ENCODE measurements at places on chromosomes 7 and 10.

DNA sequence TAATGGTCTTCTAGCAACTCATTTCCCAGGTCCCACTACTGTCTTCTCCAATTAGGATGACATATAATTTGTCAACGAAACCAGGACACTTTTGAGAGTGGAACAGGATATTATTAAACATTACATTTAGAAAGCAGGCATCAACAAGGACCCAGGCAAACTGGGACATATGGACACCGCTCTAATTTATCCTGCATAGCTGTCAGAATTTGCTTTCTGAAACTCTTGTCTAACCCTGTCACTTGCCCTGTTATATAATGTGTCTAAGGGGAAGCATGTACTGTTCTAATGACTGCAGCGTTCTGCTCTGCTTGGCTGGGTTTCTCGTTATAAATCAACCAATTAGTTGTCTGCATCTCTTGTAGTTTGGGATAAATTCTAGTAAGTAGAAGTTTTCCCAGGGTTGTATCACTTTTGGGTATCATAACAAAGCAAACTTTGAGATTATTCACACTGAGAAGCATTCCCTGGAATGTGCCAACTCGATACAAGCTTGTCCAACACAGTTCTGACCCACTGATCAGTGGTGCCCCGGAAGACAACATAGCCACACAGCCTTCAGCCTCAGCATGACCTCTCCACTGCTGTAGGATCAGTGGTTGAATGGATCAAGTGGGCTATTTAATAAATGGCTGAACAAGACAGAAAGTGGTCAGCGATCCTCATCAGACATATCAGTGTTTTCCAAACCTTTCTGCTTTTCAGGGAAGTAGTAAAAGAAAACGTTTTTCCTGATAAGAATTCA, 228.1 kb downstream of the KIF20B start:
- no peak for DNase-seq

DNA sequence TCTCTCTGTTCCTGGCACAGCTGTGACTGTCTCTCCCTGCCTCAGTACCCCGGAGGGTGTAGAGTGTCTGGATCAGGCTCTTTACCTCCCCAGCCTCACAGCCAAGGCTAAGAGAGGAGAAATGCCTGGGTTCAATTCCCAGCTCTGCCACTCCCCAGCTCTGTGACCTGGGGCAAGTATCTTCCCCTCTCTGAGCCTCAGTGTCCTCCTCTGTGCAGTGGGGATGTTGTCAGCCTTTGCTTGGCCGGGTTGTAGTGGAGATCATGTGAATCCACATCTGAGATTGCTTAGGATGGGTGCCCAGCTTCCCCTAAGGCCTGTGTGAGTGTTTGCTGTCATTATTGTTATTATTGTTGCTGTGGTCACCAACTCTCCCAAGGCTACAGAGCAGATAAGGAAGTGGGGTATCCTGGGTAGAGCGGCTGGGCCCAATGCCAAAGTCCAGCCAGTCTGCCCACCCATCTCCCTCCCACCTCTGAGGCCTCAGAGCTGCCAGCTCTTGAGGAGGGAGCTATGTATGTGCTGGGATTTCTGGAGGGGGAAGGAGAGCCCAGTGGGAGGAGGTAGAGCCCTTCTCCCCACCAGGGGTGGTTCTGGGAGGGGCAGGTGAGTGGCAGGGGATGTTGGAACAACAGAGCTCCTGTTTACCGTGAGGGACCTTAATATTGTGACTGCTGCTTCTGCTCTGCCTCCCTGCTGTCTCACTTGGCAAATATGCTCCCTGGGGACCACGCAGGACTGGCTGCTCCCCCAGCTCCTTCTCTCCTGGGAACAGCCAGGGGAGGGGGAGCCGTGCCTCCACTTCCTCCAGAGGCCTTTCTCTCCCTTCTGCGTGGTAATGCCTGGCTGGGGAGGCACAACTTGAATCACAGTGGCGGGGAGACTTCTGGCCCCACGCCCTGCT, 170.5 kb downstream of the RPS24 start:
- peak; percentile 32 for DNase-seq

- DNase-seq: no peak
Measured at GRCh38 chr10:21637795-21638194, 103.8 kb downstream of the MLLT10 start.

DNA sequence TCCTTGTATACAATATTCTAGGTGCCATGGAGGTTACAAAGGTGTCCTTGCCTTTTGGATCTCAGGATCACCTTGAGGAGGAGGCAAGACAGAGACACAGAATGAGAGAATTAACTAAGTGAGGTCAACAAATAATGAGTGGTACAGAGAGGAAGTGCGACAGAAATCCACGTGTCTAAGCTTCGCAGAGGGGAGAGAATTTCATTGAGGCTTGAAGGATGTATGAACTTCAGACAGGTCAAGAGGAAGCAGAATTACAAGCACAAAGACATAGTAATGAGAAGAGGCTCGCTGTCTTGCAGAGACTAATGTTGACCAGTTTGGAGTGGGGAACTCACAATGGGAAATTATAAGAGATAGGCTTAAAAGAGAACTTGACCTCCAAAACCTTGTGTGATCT, 308.7 kb downstream of the FRMD4A start:
- DNase-seq: no peak

- DNase-seq: peak; percentile 31
Measured at GRCh38 chr10:76946270-76946669, 691.3 kb downstream of the KCNMA1 start.

GRCh38 chr7:76069238-76069638, 21.3 kb downstream of the MDH2 start:
- DNase-seq: peak; percentile 73

DNA sequence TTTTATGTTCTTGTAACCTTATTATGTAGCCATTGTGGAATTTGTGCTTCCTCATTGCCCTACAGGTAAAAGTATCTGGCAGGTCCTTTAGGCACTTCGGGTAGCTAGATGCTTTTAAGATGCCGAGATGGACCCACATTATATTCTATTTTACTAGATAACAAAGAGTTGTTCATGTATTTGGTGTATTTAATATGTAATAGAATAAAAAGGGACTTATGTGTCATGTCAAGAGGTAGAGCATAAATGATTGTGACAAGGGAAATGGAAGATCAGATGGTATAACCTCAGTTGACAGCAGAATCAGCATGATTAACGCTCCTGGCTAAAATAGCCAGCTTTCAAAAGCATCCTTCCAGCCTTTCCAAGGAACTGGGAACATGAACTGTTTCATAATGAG, 50.6 kb downstream of the NPY start:
- no peak for DNase-seq

- no peak for DNase-seq
Measured at GRCh38 chr7:36203071-36203790, 50.2 kb downstream of the EEPD1 start.

DNA sequence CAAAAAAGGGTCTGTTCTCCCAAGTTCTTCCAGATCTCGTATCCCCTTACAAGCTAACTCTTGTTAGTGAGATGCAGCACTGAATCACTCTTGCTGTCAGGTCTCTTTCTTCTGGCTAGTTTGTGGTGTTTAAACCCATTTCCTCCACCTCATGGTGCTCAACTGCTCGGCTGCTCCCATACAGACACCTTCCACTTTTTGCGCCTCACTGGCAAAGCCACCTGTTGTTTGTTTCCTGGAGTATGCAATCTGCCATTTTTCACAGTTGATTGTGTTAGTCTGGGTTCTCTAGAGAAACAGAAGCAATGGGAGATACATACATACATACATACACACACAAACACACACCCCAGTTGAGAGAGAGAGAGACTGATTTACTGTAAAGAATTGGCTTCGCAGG, 124.4 kb upstream of the SP8 start:
- DNase-seq: no peak

DNA sequence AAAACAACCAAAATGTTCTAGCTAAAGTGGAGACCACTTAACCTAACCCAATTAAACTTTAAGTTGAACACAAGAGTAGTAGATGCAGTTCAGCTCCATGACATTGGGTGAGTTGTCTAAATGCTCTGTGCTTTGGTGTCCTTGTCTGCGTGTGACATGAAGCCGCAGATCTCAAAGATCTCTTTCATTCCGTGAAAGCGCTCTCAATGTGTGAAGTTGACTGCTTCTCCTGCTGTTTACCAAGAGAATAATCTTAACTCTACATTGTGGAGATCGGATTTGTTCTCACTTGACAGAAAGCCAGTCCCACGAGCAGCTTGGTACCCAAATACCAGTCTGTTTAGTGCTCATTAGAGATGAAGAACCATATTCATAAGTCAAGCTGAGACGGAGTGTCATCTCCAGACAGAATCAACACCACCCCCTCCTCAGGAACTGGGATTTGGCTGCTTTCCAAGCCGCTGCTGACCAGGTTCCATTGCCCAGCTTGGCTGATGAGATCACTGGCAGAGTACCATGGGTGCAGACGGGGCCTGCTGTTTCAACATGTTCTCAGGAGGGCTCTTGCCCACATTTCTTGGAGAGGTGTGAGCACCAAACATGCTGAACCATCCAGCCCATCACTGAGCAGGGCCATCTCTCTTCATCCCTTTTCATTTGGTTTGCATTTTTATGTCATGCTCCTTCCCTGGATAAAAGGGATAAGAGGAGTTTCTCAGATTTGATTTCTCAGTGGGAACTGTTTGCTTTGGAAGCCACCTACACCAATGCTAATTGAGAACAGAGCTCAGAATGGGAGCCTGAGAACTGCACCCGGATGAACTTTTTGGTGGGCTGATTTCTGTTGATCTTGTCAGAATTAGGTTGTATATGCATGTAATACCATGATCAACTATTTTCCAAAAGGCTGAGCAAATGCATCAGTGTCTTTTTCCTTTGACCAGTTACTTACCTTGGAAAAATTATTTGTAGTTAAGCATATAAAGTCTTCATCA, 95.8 kb upstream of the AGBL3 start:
- DNase-seq: no peak

- DNase-seq: peak; percentile 73
Measured at GRCh38 chr7:66167773-66168387, 37.3 kb upstream of the TPST1 start.

- DNase-seq: no peak
Measured at GRCh38 chr10:128540781-128541761, 414.8 kb upstream of the MKI67 start.

GRCh38 chr10:132319853-132320653, 11.9 kb upstream of the LRRC27 start:
- DNase-seq: peak; percentile 81

DNA sequence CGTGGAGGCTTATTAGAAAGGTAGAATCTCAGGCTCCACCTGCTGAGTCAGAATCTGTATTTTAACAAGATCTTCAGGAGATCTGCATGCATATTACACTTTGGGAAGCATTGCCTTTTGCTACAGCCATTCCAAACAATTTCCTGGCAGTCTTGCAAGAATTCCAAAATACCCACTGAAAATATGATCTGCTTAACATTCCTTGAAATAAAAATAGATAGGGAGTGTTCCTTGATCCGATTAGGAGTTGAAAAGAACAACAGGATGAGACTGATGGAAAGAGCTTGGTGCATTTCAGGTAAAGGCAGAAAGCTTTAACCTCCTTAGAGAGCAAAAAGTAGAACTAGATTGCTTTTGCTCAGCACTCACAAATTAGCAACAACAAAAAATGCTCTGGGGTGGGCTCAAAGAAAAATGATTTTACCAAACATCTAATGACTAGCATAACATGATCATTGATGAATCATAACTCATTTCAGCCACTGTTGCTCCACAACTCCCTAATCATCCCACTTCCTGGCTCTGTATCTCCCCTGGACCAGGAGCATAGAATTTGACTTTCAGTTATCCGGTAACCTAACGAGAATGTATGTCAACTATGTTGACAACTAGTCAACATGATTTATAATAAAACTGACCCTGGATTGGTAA, 115.2 kb downstream of the RNLS start:
- no peak for DNase-seq

- DNase-seq: no peak
Measured at GRCh38 chr7:108109221-108109908, 20.8 kb downstream of the LAMB4 start.

DNA sequence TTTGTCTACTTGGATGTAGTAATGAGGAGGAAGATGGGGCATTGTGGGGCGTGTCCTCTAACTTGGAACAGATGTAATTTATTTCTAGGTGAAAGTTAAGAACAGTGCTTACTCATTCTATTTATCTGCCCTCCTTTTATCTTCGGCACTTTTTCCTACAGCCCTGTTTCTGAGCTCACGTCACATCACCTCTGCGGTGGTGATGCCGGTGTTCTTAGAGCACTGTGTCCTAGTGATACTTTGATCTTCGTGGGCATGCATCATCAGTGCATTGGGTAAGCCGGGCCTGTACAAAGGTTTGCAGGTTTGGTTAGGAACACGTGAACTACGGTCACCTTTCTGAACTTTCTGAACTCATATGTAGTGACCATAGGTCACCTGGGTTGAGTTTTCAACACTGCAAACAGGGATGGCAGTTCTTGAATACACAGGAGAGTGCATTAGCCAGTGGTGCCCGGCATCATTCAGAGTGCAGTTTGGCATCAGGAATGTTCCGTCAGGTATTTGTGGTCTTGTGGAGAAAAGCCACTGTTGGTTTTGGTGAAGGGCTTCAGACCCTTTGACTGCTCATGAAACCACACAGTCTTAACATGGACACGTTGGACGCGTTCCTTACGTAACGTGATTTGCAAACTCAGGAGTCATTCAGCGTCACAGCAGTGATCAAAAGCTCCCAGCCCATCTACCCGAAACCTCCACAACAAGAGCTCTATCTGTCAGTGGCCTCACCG, 5.6 kb downstream of the POR start:
- no peak for DNase-seq

DNA sequence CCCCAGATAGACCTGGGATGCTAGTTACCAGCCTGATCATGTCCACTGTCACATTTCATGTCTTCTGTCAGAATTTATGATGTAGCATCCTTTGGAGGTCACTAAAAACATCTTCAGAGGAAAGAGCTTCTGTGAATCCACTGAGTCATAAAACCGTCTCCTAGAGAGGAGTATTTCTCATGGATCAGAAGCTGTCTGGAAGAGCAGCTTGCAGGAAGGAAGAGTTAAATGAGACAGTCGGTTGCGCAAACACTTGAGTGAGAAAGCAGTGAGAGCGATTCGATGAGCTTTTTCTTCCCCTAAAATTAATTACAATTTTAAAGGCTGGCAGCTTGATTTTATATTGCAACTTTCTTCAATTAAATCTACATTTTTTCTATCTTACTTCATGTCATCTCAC, 47.2 kb upstream of the WDR11 start:
- no peak for DNase-seq

- DNase-seq: no peak
Measured at GRCh38 chr10:121654021-121654545, 55.8 kb upstream of the FGFR2 start.

GRCh38 chr10:119478111-119478802, 64.3 kb downstream of the RGS10 start:
- DNase-seq: no peak

DNA sequence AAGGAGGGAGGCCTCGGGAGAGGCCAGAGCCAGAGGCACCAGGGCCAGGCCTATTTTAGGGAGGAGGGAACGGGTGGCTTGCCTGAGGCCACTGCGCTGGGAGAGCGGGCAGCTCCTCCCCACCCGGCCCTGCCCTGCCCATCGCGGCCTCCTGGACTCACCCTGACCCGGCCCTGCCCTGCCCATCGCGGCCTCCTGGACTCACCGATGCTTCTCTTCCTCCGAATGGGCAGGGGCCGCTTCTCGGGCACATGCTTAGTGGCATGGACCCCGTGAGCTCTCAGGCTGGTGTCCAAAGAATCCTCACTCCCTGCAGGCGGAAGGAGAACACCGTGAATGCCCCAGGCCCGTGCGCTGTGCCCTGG, 7.5 kb downstream of the PDGFA start:
- no peak for DNase-seq

- no peak for DNase-seq
Measured at GRCh38 chr10:118913825-118914224, 115.7 kb upstream of the NANOS1 start.

Measured in GM04503 (cell line).